CD4-positive, alpha-beta memory T cell (primary cell): ENCODE measurements at places on chromosomes 16 and 17. TPM values are rescaled to one million over a fixed set of nuclear protein-coding genes. Genes with fewer than 3 reads are reported as not detected.
A peak's percentile ranks its signal among the peaks of the same experiment; 100 is the strongest.

The KRTAP4-6 gene
- not detected for total RNA-seq

GRCh38 chr17:50199803-50200456 is 1.5 kb downstream of the COL1A1 start:
- peak; percentile 81 for DNase-seq
- H3K36me3 ChIP-seq: no peaks in the 10 kb centered on the region
- peaks cover 16% of the 10 kb centered on the region for H3K4me1 ChIP-seq
- H3K27me3 ChIP-seq: peaks cover 17% of the 10 kb centered on the region
- H3K27ac ChIP-seq: peak overlapping the region; percentile 6
- no peak overlapping the region for H3K4me3 ChIP-seq

DNA sequence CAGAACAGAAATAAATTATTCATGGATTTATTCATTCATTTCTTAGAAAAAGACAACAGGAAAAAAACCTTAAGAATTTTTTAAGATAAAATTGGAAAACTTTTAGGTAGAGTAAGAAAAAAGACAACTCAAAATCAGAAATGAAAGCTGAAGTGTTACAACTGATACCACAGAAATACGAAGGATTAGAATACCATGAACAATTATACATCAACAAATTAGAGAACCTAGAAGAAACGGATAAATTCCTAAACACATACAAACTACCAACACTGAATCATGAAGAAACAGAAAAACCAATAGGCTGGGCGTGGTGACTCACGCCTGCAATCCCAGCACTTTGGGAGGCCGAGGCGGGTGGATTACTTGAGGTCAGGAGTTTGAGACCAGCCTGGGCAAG is 27.8 kb downstream of the CTRB2 start:
- H3K36me3 ChIP-seq: no peaks in the 10 kb centered on the region
- H3K27me3 ChIP-seq: no peaks in the 10 kb centered on the region
- no peak for DNase-seq
- no peaks in the 10 kb centered on the region for H3K4me1 ChIP-seq

The TNFRSF13B gene
- not detected for total RNA-seq

GRCh38 chr17:48544349-48545021 is 424 bp downstream of the HOXB2 start:
- H3K36me3 ChIP-seq: no peaks in the 10 kb centered on the region
- peak overlapping the region; percentile 74 for H3K4me3 ChIP-seq
- peak overlapping the region; percentile 86 for H3K27ac ChIP-seq
- peaks cover 36% of the 10 kb centered on the region for H3K4me1 ChIP-seq

- no peak overlapping the region for H3K4me3 ChIP-seq
- no peaks in the 10 kb centered on the region for H3K36me3 ChIP-seq
- H3K27me3 ChIP-seq: no peaks in the 10 kb centered on the region
- DNase-seq: no peak
- H3K27ac ChIP-seq: no peak overlapping the region
- no peaks in the 10 kb centered on the region for H3K4me1 ChIP-seq
Observed at GRCh38 chr16:12258861-12259645, 282.5 kb downstream of the SNX29 start.

The DOK4 gene
- 2.8 TPM for total RNA-seq

The MEFV gene
- total RNA-seq: 0.42 TPM

The KRT10 gene
- 40.4 TPM for total RNA-seq

GRCh38 chr17:50806141-50806643 is 29.2 kb upstream of the WFIKKN2 start:
- H3K4me1 ChIP-seq: no peaks in the 10 kb centered on the region
- no peak overlapping the region for H3K27ac ChIP-seq
- H3K27me3 ChIP-seq: no peaks in the 10 kb centered on the region
- H3K4me3 ChIP-seq: no peak overlapping the region
- no peak for DNase-seq

The CLEC19A gene
- total RNA-seq: not detected

The PSMD11 gene
- total RNA-seq: 58.0 TPM

- H3K27me3 ChIP-seq: no peaks in the 10 kb centered on the region
- peak; percentile 64 for DNase-seq
- H3K27ac ChIP-seq: peak overlapping the region; percentile 69
- H3K36me3 ChIP-seq: peaks cover 12% of the 10 kb centered on the region
Observed at GRCh38 chr17:48841395-48841831, 10.6 kb downstream of the CALCOCO2 start.
